ENCODE measurements at places on chromosomes 11 and 22.

DNA sequence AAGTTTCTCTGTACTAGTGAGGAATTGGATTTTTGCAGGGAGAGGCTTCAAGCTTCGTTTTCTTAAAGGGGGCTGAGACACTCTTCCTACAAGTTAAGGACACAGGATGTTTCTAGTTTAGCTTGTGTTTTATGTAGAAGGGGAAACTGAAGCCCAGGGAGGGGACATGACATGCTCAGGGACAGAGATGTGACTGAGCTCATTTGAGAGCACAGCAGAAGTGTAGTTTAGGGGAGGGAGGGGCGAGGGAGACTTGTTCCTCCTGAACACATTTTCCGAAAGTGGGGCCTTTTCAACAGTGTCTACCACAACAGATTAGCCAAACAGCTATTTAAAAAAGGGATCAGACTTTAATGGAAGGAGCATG lies 148.1 kb downstream of the FBXO7 start:
- DNase-seq: no peak

- no peak for DNase-seq
These were observed 395.6 kb downstream of the TENM4 start for GRCh38 chr11:79045018-79045799.

- no peak for DNase-seq
These were observed 28.7 kb upstream of the CTSD start for GRCh38 chr11:1792461-1792860.

GRCh38 chr11:82796998-82797961 lies 63.6 kb upstream of the FAM181B start:
- DNase-seq: no peak

GRCh38 chr11:77472991-77473800 lies 698 bp downstream of the PAK1 start:
- DNase-seq: peak; percentile 31

Data from stimulated activated CD4-positive, alpha-beta T cell treated with anti-CD3 and anti-CD28 coated beads, Interleukin-15, amount 100 ng/mL, for 1 hour (primary cell).